Chondrocyte (in vitro differentiated cells): ENCODE measurements at places on chromosomes 2 and 18. TPM values are rescaled to one million over a fixed set of nuclear protein-coding genes. Genes with fewer than 3 reads are reported as not detected.

DNA sequence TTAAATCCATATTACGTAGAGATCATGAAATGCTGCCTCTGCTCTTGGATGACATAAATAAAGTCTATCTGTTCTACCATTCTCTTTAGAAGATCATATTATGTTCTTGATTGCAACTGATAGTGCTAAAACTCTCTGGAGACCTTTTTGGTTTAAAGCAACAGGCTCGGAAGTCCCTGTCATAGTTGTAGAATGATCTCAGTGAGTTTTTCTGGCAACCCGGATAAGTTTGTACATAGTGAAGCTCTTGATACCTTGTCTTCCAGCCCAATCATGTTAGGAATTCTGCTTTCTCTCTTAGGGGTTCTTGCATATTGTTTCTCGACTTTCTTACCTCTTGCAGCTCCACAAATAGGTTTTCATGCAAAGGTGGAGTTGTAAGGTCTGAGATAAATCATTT lies 156.1 kb downstream of the TTC27 start:
- no peaks in the 10 kb centered on the region for H3K27me3 ChIP-seq
- no peak overlapping the region for H3K4me3 ChIP-seq
- DNase-seq, result no peak

The MEP1B gene
- total RNA-seq, result not detected in 3 replicates

DNA sequence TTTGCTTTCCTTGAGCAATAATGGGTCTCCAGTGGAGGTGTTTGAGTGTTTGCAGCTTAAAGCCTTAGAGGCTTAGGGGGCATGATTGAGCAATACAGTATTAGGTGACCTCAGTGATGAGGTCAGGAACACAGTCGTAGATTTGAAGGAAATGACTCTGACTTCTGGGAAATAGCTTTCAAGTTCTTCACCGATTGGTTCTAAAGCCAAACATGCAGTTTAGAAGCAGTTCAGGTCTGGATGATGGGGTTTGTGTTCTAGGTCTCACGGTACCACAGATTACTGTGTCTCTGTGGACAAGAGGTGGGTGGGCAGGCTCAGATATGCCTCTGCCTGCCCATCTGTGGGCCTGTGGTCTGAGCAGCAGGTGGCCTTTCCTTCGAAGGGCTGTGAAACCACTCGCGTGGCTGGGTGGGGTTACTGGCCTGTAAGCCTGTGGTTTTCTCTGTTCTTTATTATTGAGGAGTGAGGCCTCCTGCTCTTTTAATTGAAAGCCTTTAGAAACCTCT lies 7.8 kb downstream of the MTHFD2 start:
- H3K4me1 ChIP-seq, result peaks cover 84% of the 10 kb centered on the region
- H3K27me3 ChIP-seq, result no peaks in the 10 kb centered on the region
- H3K27ac ChIP-seq, result peak overlapping the region; percentile 18
- no peak for DNase-seq
- no peak overlapping the region for H3K4me3 ChIP-seq

- no peak overlapping the region for H3K27ac ChIP-seq
- no peak for DNase-seq
- H3K4me3 ChIP-seq, result no peak overlapping the region
- H3K36me3 ChIP-seq, result no peaks in the 10 kb centered on the region
- no peaks in the 10 kb centered on the region for H3K27me3 ChIP-seq
Measured at GRCh38 chr18:1302861-1303260, 398.2 kb downstream of the ADCYAP1 start.

DNA sequence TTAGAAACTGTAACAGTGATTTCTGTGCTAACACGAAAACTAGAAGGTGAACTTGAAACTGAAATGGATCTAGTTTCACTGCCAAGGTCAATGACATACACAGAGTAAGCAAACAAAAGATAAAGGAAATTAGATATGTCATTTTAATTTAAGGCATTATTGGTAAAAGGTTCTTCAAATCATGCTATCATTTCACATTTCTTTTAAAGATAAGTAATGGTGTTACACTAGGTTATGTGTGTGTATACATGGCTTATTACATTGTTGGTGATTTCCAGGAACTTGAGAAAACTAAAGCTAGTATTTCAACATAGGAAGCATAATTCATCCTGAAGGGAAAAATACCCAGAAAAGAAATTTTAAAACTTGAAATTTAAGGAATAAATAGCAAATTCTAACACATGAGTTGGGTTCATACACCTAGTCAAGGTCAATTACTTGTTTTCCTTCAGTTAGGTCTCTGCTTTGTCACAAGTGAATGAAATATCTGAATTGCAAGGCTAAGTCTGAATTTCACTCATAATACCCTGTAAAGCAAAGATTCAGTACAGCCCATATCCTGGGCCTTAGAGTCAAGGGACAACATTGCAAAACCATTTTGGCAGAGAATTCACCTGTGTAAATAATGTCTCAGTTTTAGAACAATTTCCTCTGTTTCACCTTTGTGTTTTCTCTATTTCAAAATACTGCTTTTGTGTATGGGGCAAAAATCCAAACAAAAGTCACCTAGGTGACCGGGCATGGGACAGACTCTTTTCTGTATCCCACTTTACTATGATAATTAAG lies 141.6 kb downstream of the SRBD1 start:
- H3K27me3 ChIP-seq, result no peaks in the 10 kb centered on the region
- H3K4me1 ChIP-seq, result peaks cover 44% of the 10 kb centered on the region
- DNase-seq, result no peak
- no peak overlapping the region for H3K4me3 ChIP-seq

The UGT1A4 gene
- total RNA-seq, result not detected in 3 replicates

The ITGA6 gene
- total RNA-seq, result 3.4 to 5.7 TPM (median 5.0 TPM) in 3 replicates

- no peak for DNase-seq
- H3K4me1 ChIP-seq, result peaks cover 3% of the 10 kb centered on the region
- no peaks in the 10 kb centered on the region for H3K27me3 ChIP-seq
- H3K36me3 ChIP-seq, result no peaks in the 10 kb centered on the region
- no peak overlapping the region for H3K4me3 ChIP-seq
Measured at GRCh38 chr2:221514305-221515040, 57.6 kb downstream of the EPHA4 start.

GRCh38 chr18:9673296-9674251 lies 34.5 kb upstream of the RAB31 start:
- H3K4me3 ChIP-seq, result no peak overlapping the region
- H3K36me3 ChIP-seq, result no peaks in the 10 kb centered on the region
- no peak overlapping the region for H3K27ac ChIP-seq
- DNase-seq, result no peak
- no peaks in the 10 kb centered on the region for H3K27me3 ChIP-seq

The MSTN gene
- 0.44 to 0.99 TPM (median 0.45 TPM) in 3 replicates for total RNA-seq
